Stimulated activated CD8-positive, alpha-beta memory T cell treated with anti-CD3 and anti-CD28 coated beads, Interleukin-4, amount 100 ng/mL, for 4 hours (primary cell): ENCODE measurements at places on chromosomes 5 and 9.

DNA sequence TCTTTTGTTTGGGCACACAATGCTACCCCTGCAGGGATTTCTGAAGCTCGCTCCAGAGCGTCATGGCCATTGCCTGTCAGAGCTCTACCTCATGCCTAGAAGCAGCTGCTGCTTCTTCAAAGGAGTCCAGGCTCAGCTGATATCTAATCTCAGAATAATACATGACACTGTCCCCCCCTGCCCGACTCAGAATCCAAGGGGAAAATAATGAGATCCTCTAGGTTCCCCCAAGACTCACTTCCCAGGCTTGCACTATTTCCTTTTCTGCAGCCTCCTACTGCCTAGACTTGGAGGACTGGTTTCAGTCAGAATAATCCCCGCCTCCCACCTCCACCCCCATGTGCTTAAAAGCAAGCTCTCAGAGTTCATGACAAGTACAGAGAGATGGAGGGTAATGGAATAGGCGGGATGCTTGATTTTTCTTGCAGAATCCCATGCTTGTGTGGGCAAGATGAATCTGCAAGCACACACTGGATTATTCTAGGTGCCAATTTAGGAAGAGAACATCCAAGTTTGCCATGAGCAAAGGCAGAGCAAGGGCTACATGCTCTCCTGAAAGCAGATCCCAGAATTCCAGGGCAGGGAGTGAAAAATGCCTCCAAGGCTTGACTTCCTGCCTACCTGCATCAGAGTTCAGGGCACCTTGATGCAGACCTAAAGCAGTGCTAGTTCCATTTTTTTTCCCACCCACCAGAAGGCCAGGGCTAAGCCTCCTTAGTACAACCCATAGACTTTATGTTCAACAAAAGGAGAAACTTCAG, 97.4 kb upstream of the IFNK start:
- no peak for DNase-seq

- no peak for DNase-seq
Measured at GRCh38 chr5:157555037-157555640, 20.4 kb downstream of the ADAM19 start.

GRCh38 chr9:3007326-3007725, 163.4 kb upstream of the PUM3 start:
- no peak for DNase-seq

DNA sequence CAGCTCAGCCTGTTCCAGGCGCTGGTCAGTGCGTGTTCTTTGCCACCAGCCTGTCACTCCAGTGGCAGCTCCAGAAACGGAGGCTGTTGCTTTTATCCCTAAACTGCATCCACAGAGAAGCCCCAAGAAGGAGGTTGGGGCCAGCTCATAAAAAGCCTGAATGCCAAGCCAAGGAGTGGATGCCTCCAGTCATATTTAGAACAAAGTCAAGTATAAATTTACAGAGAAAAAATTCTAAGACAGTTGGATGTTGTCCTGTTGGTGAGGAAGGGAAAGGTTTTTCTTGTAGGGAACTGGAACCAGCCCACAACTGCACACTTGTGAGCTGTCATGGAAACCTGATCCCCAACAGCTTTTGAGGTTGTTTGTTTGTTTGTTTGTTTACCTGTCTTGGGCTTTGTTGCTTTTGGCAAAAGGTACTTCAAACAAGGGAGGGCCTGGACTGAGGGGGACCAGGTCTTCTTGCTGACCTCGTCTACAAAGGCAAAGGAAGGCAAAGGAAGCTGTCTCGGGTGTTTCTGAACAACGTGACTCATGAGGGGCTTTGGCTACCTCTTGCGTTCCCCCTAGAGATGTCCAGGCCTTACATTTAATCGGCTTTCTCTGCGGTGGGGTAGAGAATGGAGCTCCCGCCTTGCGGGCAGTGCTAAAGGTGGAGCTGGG, 36.7 kb downstream of the OLFML2A start:
- no peak for DNase-seq

GRCh38 chr9:110103257-110103656, 104.7 kb downstream of the C9orf152 start:
- no peak for DNase-seq

DNA sequence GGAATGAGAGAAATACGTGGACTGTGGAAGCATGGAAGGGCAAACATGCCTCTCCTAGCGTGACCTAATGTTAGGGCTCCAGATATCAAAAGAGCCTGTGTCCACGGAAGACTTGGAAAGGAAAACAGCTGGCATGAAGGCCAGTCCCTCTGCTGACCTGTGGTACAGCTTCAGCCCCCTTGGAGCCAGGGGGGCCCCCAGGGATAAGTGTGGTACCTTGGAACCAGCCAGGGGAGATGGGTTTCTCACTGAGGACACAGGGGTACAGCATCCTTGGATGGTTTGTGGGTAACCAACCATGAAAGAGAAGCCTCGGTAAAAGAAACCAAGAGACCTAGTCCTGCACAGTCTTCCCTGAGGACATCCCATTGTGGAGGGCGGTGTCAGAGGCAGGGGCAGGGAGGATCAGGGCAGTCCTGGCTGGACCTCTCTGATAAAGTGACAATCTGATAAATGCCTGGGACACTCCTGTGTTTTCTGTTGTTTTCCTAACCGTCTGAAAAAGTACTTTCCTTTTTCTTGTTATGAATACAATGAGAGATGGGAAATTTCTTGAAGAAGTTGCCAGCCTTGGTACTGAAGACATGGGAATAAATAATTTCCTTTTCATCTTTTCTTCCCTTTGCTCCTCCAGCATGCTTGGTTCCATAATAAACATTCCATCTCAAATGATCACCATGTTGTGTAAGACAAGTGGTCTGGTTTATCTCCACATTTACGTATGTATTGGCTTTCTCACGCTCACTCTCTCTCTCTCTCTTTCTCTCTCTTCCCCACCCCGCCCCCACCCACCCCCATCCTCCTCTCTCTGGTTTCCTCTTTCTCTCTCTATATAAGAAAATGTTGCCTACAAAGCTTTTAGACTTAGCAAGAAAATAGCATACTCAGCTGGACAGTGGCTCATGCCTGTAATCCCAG, 102.1 kb downstream of the SUSD1 start:
- no peak for DNase-seq

DNA sequence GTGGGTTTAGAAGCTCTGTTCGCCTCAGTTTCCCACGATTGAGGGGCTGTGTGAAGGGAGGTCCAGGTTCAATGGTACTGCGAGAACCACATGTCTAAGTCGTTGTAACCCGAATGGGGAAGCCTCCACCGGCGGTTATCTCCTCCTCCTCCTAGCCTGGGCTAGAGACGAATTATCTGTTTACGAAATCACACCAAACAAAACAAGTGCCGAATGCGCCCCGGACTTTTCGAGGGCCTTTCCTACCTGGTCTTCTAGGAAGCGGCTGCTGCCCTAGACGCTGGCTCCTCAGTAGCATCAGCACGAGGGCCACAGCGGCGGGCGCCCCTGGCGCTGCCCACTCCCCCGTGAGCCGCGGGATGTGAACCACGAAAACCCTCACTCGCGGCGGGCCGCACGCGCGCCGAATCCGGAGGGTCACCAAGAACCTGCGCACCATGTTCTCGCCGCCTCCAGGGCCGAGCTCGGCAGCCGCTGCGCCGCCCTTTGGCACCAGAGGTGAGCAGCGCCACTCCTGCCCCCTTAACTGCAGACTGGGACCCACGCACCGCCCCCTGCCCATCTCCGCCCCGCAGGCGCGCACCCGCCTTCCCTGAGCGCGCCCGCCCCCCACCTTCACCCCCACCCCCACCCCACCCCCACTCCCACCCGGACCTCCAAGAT, at the start of gene CDKN2A:
Gene CDKN2A (minus strand): TSS at position 500 of the 663 bp plus-strand sequence.
- DNase-seq, result no peak

DNA sequence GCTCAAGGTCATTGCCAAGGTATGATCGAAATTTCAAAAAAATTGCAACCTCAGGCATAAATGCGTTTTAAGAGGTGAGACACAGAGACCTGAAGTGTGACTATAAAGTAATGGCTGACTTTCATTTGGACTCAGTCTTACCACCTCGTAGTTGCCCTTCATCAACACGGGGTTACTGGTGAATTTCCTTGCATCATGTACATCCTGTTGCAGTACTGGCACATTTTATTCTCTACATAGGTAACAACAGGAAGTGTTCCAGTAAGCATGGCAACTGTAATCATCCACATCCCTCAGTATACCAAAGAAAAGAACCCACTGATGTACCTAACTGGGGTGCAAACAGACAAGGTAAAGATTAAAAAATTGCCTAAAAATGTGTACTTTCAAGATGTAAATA, 29.3 kb downstream of the MOCS2 start:
- no peak for DNase-seq

GRCh38 chr5:167864801-167865200, 426.6 kb upstream of the WWC1 start:
- no peak for DNase-seq

DNA sequence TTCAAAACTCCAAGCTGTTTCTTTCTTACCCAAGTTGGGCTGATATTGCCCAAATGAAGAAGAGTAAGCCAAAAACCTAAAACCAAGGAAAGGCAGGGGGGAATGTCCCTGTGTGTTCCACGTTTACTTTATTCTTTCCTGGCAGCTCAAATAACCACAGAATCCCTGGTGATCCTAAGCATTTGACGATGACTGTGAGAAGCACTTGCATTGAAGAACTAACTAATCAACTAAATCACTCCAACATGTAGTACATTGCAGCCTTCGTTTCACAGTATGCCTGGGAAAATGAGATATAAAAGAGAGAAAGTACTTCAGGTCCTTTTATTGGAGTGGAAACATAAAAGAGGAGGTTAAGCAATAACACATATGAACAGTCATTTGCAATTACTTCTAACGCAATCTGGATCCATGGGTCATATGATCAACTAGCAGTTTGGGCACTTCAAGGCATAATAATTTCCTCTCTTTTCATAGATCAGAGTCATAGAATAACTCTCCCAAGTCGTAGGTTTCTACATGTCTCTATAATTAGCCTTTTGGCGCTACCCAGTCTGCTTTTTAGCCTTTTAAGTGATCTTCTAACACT, 338.4 kb downstream of the TMEM167A start:
- no peak for DNase-seq

DNA sequence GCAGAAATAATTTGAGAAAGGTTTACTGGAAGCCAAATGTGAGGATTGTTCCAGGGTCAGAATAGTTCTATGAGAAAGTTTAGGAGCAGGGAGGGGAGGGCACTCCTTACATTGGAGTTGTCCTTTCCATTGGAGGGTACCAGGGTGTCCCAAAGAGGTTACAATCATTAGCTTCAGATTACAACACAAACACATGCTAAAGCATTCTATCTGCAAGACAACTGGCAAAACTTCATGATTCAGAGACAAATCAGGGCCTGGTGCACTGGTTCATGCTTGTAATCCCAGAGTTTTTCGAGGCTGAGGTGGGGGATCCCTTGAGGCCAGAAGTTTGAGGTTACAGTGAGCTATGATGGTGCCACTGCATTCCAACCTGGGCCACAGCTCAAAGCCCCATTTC, 51.8 kb downstream of the NSUN2 start:
- DNase-seq, result no peak

DNA sequence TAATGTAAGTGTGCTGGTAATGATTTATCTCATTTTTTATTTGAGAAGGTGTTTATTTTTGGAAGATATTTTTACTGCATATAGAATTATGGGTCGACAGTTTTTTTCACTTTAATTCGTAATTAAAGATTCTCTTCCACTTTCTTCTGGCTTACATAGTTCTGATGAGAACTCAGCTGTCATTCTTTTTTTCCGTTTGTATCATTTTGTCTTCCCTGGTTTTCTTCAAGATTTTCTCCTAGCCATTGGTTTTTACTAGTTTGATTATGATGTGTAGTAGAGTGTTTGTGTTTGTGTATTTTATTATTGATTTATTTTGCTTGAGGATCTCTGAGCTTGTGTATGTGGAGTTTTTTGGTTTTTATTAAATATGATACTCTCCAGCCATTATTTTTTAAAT, 21.7 kb downstream of the SLF1 start:
- DNase-seq, result no peak

GRCh38 chr9:135787776-135788575, 86.0 kb downstream of the KCNT1 start:
- DNase-seq, result no peak

GRCh38 chr5:34756781-34757624, 82.0 kb upstream of the TTC23L start:
- no peak for DNase-seq

GRCh38 chr5:37736397-37736796, 103.4 kb downstream of the GDNF start:
- no peak for DNase-seq

DNA sequence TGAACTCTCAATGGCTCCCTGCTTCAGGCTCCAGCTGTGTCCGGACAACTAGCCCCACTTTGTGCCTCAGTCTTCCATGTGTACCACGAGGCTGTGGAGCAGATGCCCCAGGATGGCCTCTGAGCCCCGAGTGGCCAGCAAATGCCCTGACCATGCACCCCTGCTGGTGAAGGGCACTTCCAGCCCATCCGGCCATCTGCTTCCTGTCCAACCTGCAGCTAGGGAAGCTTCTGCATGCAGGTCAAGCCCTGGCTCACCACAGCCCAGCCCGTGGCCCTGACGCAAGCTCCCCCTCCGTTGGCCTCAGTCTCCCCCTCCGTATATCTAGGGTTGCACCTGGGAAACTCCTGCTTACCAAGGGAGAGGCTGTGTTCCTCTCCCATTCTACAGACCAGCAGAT, 4.8 kb downstream of the NINJ1 start:
- no peak for DNase-seq

DNA sequence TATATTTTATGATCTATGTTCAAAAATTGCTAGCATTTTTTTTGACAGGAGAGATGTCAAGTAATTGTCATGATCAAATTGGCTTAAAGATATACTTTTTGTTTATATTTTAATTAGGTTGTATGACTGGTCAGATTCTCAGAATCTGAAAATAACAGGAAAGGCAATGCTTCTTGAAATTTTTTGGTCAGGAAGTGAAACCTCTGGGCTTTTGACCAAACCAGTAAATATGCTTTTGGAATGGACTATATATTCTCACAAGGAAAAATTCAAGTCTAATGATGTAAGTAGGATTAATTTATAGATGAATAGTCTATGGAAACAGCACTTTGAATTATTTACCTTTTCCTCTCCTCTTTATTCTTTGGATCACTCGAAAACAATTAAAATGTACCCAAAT, 52.3 kb downstream of the SLF1 start:
- no peak for DNase-seq

DNA sequence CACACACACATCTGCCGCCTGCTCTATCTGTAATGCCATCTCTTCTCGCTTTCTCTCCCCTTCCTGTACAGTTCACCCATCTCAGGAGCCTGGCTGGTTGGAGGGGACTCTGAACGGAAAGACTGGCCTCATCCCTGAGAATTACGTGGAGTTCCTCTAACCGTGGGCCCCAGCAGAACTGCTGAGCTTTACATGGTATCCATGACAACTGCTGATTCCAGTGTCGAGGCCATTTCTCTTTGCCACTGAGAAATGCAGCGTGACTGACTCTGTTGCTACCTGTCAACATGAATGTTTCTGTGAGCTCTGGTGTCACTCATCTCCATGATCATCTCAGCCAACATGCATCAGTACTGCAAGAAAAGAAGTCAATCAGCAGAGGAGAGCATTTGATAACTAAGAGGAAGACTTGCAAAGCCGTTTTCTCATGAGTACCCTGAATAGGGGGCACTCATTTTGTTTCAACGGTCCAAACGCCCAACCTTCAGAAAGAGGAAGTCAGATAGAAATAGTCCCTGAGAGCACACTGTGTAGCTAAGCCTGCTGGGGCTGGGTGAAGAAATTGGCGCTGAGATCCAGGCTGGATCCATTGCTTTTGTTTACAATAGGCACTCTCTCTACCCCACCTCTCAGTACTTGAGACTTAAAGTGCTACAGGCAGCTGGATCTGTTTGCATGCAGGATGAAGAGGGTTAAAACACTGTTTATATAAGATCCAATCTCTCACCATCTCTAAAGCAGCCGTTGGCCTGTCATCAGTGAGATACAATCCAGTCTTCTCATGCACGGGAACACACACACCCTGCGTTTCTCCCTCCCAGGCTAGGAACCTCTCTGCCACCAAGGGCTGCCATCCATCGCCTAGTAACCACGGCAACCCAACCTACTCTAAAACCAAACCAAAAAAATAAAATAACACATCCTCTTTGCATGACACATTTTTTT, 180.9 kb downstream of the NR3C1 start:
- peak; percentile 12 for DNase-seq
